Fibroblast of skin of left biceps (primary cell): ENCODE measurements at places on chromosomes 16 and 17.

GRCh38 chr16:84412262-84412661 lies 43.9 kb downstream of the ATP2C2 start:
- no peak for DNase-seq

GRCh38 chr17:76481071-76481655 lies 13.8 kb downstream of the AANAT start:
- DNase-seq = no peak

DNA sequence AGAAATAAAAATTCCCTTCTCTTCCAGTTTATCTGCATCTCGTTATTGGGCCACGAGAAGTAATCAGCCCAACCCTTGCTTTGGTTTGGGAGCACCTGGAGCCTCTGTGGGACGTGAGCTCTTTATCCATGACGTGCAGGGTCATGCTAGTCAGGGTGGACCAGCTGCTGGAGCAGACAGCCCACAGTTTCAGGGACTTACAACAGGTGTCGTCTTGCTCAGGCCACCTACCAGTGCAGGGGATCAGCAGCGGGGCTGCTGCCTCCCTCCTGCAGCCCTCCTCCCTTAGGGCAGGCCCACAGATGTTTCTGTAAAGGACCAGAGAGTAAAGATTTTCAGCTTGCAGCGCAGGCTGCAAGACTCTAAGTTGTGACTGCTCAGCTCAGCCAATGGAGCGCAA lies 16.9 kb downstream of the ADAD2 start:
- no peak for DNase-seq

DNA sequence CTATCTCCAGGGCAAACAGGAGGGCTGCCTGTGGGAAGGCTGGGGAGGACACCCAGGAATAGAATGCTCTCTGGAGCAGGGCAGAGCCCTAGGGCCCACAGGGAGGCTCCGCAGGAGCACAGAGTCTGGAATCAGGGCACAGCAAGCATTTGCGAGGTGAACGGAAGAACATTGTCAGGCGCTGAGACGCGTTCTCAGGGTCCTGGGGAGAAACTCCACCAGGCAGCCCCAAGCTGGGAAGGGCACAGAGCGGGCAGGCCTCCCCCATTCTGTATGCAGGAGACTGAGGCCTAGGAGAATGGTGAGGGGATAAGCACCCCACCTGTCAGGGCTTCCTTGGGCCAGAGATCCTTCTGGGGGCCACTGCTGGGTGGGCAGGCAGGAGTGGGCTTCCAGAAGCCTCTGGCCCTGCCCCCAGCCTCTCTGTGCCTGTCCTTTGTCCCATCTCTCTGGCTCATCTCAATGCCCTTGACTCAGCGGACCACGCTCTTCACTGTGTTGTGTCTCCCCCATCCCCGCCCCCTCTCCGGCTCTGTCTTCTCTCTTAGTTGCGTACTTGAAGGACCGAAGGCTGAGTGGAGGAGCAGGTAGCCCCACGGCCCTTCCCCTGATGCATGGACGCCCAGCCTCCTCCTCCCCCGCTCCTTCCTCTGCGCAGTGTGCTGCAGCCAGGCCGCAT lies 5.1 kb upstream of the SETD6 start:
- DNase-seq = no peak

GRCh38 chr17:61302953-61303816 lies 96.5 kb upstream of the TBX2 start:
- DNase-seq = no peak

DNA sequence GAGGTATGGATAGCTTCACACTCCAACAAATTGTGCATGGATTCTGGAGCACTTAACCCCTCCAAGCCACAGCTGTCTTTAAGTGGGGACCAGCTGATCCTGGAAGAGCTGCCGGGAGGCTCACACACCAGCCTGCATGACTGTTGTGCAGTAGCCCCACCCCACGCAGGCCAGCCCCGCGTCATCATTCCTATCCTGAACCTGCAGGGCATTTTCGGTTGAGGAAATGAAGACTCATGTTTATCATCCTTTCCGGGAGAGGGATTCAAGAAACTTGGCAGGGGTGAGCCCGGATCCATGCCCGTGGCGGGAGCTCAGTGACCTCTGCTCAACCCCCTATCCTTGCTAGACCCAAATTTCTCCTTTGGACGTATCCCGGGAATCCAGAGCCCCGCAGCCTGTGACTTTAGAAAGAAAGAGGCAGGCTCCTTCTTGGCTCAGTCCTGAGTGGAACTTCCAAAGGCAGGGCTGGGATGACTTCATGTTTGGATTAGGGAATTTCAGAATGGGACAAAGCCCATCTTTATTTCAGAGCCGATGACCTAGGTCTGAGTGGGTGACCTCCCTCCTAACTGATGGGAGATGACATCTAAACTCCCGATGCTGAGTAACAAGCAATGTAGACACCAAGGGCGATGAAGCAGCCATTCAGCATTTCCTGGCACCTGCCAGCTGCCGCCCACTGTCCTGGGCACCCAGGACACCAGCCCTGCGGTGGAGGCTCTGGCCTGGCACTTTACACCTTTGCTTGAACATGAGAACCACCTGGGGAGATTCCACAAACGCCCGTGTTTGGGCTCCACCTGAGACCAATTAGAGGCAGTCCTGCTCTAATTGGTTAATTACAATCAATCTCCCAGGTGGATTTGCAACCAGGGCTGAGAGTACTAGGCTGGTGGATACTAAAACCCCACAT lies 43.3 kb upstream of the CMIP start:
- DNase-seq = no peak

DNA sequence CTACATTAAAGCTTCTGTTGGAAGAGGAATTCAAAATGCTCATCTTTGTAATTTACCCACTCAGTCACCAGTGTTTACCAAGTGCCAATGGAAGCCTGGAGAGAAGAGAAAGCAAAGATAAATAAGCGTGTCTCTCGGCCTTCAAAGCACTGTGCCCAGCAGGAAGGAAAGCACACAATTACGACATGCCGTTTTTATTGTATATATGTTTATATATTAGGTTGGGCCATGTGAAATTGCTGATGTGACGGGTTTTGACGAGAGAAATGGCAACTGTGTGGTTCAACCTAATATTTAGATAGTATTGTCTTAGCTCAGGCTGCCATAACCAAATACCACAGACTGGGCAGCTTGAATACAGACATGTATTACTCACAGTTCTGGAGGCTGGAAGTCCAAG lies 79.3 kb upstream of the HSBP1 start:
- DNase-seq = no peak

DNA sequence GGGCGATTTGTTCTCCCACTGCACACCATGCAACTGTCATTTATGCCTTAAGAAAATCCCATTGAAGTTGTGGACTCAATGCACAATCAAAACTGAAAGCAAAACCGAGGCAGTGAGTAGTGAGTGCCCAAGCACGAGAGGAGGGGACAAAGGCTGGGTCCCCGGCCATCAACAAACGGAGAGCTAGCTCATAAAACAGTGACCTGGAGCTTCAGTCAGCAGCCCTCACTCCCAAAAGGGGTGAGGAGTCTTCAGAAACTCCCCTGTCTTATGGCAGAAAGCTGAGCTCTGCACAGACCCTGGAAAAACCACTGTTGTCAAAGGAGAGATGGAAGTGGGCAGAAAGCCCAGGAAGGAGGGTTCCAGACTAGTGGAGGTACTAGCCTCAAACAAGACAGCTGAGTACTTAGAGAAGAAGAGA lies 96.9 kb downstream of the ADCY9 start:
- no peak for DNase-seq
